SK-MEL-5 (cell line): ENCODE measurements at places on chromosomes 2 and 18. TPM values are rescaled to one million over a fixed set of nuclear protein-coding genes. Genes with fewer than 3 reads are reported as not detected.

GRCh38 chr2:46366668-46367052 lies 69.5 kb downstream of the EPAS1 start:
- DNase-seq = no peak

- no peak for DNase-seq
Measured at GRCh38 chr2:127570282-127571250, 35.1 kb downstream of the MYO7B start.

DNA sequence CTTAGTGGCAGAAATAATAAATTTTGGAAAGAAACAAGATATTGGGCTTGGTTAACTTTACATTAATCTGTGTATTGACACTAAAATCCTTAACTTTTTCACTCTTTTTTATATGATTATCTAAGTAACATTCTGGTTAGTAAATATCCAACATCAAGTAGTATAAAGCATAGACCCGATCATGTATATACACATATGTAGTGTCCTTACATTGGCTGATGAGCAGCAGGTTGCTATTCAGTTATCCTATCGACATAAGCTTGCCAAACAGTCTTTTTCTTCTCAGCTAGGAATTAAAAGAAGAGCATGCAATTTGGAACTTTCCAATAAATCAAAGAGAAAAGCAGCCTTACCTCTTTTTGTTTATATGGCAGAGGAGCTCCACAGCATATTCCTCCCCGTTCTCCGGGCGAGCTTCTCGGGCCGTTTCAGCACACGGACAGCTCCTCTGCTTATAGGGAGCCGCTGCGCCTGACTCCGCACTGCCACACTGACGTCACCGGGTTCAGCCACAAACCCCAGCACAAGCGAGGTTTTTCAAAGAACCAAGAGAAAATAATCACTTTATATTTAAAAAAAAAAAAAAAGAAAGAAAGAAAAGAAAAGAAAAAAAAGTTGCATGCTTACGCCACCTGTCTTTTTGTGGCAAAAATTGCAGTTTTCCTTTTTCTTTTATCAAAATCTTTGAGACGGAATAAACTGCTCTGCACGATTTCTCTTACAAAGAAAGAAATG lies at the start of gene SCG2:
SCG2 (minus strand) TSS at position 430 of the 735 bp plus-strand sequence. CDS start 3,079 bp downstream, outside the sequence.
- peak; percentile 87 for DNase-seq

DNA sequence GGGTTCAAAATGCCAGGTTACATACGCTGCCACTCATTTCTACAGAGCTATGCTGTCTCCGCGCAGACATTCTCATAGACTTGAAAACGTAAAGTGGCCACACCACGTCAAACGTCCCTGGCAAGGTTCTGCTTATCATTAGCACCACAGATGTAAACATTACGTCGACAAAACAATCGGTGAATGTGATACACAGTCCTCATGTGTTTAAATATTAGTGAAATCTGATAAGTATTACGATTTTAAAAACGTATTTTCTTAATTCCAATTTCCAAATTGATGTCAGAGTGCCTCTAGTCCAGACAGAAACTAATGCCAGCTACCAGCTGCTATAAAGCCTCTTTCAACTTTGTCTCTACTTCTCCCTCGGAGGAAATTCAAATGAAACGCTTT lies 1.2 kb downstream of the STK17B start:
- DNase-seq = peak; percentile 50

GRCh38 chr18:54043484-54044251 lies 180.8 kb downstream of the MBD2 start:
- DNase-seq = no peak

GRCh38 chr2:231464576-231465540 lies 574 bp upstream of the NCL start:
- no peak for DNase-seq

DNA sequence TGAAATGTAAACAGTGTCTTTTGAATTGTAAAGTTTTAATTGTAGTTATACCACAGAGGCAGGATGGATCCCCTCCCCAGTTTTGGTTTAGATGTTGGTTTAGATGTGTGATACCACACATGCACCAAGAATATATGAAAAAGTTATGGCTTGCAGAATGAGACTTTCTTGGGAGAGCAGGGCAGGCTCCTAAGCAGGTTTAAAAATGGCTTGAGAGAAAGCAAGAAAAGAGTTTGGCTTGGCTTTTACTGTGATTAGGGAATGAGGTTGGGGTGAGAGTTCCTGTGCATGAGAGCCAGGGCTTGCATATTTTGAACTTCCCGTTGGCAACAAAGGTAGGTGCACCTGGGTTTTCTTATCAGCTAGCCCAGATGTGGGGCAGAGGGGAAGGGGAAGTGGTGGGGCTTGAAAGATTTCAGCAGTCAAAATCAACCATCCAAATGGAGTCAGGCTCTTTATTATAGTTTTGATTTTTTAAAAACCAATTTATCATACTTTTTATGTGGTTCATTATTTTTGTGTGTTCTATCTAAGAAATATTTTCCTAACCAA lies 246.9 kb downstream of the MTX2 start:
- DNase-seq = no peak

GRCh38 chr18:10936176-10937053 lies 213.0 kb downstream of the PIEZO2 start:
- DNase-seq = no peak

DNA sequence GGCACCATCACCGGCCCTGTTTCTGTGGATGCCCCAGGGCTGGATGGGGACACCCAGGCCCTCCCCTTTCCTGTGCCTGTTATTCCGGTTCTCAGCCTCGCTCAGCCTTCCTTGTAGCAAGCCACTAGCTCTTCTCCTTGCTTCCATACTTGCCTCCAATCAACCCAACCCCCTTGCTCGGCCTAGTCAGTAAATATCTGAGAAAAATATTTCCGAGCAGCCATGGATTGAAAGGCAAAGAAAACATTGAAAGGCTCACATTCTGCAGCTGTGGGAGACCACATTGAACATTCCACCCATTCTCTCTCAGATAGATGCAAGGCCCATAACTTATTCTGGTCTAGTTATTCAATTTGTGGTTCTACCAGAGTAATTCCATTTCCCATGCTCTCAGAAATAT lies 114.9 kb downstream of the SPP2 start:
- DNase-seq = no peak

DNA sequence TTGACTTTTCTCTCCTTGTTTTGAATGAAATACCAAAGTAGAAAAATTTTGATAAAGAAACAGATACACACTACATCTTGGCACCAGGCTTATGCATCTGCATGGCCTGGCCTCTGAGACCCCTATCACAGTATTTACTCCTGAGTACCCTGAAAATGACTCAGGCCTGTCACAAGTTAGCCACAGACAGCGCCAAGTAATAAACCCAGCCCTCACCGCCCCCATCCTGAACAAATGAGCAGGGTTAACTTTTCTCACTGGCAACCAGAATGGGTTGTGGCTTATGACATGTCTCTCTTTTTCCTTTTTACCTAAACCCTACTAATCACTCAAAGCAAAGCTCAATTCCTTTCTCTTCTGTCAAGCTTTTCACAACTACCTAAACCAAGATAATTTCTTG lies 35.3 kb downstream of the SPRED2 start:
- no peak for DNase-seq

DNA sequence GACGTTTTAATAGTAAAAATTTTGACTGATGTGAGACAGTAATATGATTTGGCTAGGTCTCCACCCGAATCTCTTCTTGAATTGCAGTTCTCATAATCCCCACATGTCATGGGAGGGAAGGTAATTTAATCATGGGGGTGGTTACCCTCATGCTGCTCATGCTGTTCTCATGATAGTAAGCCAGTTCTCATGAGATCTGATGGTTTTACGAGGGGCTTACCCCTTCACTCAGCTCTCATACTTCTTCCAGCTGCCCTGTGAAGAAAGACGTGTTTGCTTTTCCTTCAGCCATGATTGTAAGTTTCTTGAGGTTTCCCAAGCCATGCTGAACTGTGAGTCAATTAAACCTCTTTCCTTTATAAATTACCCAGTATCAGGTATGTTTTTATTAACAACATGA lies 327.0 kb upstream of the CDH7 start:
- no peak for DNase-seq

DNA sequence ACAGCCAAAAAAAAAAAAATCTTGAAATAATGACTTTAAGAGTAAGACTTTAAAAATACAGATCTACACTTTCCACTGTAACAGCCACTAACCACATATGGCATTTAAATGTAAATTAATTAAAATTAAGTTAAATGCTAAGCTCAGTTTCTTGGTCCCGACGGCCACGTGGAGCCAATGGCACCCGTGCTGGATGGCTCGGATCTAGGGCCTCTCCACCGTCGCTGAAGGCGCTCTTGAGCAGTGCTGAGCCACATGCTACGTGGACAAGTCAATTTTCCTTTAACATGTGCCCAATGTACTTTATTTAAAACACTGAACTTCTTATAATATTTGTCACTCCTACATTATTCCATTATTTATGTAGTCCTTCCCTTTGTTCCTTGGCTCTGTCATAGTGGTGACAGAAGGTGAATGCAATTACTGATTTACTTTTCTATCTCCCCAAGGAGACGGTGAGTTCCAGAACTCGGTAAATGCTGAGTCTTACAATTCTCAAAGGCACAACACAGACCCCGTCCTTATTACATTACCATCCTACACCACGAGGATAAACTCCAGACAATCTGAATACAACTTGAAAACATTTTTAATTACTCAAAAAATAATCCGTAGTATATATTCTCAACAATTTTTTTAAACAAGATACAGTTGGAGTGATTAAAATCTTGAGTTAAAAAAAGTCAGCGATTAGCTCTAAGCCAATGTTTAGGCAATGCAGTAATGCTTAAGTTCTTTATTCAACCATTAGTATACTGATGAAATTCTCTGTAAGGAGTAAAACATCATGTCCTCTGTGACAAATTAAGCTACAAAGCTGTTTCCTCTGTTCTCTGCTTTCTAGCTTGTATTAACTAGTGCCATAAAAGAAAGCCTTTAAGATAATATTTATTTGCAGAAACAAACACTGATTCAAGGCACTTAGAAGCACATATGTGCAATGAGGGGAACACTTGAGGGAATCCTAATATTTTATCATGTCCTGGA lies 95.1 kb downstream of the AFF3 start:
- DNase-seq = no peak

DNA sequence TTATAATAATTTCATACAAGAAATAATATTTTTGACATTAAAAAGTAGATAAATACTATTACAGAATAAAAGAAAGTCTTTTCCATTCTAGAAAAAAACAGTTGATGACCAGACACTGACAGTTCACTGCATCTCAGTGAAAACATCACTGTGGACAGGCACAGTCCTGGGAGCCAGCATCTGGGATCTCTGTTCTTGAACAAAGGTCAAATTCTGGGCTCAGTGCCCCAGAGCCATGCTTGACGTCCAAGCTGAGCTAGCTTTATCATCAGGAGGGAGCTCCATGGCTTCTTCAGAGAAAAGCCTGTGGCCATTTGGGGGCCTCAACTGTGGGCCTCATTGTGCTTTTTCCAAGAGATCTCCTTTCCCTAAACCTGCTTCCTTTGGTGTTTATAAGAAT lies 86.1 kb upstream of the SRD5A2 start:
- DNase-seq = no peak

- peak; percentile 24 for DNase-seq
Measured at GRCh38 chr2:46780801-46781445, 134.7 kb downstream of the MCFD2 start.

- no peak for DNase-seq
Measured at GRCh38 chr2:208163489-208163888, at the start of gene CRYGA. TSS of gene CRYGA (minus strand) at chr2:208163589. CDS start at chr2:208163556, 33 bp downstream.

- no peak for DNase-seq
Measured at GRCh38 chr2:235860871-235861270, 307.3 kb downstream of the GBX2 start.

The SOX11 gene
- total RNA-seq = not detected in 2 replicates

The GCFC2 gene
- total RNA-seq = 35.9 and 43.1 TPM in 2 replicates

The TPO gene
- total RNA-seq = not detected in 2 replicates

The IGFBP5 gene
- total RNA-seq = 0.03 and 0.48 TPM in 2 replicates

The RESP18 gene
- total RNA-seq = not detected in 2 replicates

The ASIC4 gene
- total RNA-seq = not detected in 2 replicates

The REG3G gene
- total RNA-seq = 0.19 TPM in 1 of 2 replicates, not detected in the other

The CFC1 gene
- not detected in 2 replicates for total RNA-seq

The CRYBA2 gene
- total RNA-seq = not detected in 2 replicates

The FAM124B gene
- total RNA-seq = 0.13 TPM in 1 of 2 replicates, not detected in the other

The CAPN14 gene
- total RNA-seq = 0.24 and 0.42 TPM in 2 replicates

The CHRND gene
- total RNA-seq = 0.13 TPM in 1 of 2 replicates, not detected in the other

The TCF7L1 gene
- 0.71 and 1.1 TPM in 2 replicates for total RNA-seq

The HAAO gene
- total RNA-seq = not detected in 2 replicates

The SLC19A3 gene
- 1.4 and 1.6 TPM in 2 replicates for total RNA-seq

The GMPPA gene
- total RNA-seq = 60.6 and 64.8 TPM in 2 replicates

The LOXL3 gene
- total RNA-seq = 29.6 and 30.4 TPM in 2 replicates
